ENCODE measurements at places on chromosomes 3 and 15.

DNA sequence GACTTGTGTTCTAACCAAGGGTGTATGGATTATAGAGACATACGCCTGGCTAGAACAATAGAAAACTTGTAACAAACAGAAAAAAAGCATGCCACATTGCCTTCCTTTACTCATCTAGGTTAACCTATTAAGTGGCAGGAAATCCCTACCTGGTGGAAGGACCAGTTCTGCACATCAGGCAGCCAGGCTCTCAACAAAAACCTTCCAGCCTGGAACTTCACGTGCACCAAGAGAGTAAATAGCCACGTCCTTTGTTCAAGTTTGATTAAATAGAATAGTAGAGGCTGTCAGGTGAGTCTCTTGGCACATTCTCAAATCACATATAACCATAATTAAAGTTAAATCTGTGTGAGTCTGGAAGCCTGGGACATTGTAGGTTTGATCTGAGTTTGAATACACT is 85.0 kb upstream of the DPH6 start:
- no peak for DNase-seq

DNA sequence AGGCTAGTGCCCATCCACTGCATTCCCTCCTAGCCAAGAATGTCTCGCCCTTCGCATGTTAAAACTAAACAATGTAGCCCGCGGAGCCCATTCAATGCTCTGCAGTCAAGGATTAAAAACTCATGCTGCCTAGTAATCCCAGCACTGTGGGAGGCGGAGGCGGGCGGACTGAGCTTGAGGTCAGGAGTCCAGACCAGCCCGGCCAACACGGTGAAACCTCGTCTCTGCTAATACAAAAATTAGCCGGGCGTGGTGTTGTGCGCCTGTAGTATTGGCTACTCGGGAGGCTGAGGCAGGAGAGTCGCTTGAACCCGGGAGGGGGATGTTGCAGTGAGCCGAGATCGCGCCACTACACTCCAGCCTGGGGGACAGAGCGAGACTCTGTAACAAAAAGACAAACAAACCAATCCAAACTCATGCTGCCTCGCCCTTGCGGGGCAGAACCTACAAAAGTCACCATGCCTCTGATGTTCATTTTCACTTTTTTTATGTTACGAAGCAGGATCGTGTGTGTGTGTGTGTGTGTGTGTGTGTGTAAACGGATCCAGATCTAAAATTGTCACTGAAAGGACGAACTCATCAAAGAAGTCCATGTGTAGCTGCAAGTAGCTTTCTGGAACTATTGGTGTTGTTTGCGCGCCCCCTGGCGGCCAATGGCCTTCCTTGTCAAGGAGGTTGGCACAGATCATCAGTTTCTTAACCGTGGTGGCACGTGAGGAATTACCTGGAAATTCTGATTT is 54.8 kb upstream of the SPESP1 start:
- peak; percentile 75 for DNase-seq

GRCh38 chr3:43372809-43373559 is 86.6 kb downstream of the SNRK start:
- DNase-seq, result no peak

DNA sequence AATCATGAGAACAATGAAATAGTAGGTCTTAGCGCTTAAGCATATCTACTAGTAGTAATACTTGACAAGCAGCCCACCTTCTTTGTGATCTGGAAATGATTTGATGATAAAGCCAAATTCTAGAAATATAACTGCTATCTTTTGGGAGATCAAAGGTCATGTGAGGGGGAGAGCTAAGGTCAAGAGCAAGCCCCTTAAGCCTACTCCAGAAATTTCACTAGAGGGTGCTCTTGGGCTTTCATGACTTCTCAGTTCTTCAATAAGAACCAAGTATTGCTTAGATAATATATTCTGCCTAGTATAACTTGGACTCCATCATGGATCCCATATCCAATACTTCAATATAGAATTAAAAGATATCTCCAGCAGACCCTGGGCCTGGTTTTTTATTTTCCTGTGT is 319.6 kb downstream of the ZBTB20 start:
- peak; percentile 9 for DNase-seq

DNA sequence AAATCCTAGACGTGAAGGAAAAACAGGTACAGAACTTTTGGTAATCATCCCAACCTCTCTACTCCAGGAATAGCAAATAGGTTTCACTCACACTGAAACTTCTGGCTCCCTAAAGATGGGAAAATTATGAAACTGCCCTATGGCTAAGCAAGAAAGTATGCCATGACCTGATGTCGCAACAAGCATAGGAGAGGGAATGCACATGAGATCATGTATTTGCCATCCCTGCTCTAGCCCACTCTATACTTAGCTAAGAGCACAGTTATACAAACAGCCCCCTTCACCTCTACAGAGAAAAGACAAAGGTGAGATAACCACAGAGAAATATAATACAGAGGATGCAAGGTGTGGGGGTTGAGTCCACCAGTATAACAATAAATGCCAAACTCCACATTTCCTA is 102.7 kb downstream of the TBC1D5 start:
- DNase-seq, result peak; percentile 89

- no peak for DNase-seq
These were observed 158.4 kb upstream of the NAALADL2 start for GRCh38 chr3:174700736-174701135.

GRCh38 chr3:186427627-186428281 is 65.7 kb upstream of the DGKG start:
- no peak for DNase-seq

All from fibroblast of skin of left quadriceps (primary cell).